ENCODE measurements at places on chromosomes 16 and 17. TPM values are rescaled to one million over a fixed set of nuclear protein-coding genes. Genes with fewer than 3 reads are reported as not detected.

The TBC1D3G gene
- total RNA-seq = not detected

The TP53TG3B gene
- not detected for total RNA-seq

The USP10 gene
- 85.1 TPM for total RNA-seq

The MRPL38 gene
- 37.9 TPM for total RNA-seq

The ATP2A3 gene
- total RNA-seq = 3.8 TPM

The TMEM238L gene
- not detected for total RNA-seq

The SYCE1L gene
- total RNA-seq = 2.8 TPM

The CRHR1 gene
- 16.6 TPM for total RNA-seq

The KRTAP4-4 gene
- not detected for total RNA-seq

The MYOCD gene
- total RNA-seq = under 0.01 TPM

The EPOP gene
- total RNA-seq = 0.94 TPM

The PRSS33 gene
- not detected for total RNA-seq

The SMPD3 gene
- 107 TPM for total RNA-seq

The SLC26A11 gene
- 14.7 TPM for total RNA-seq

The CACNG1 gene
- total RNA-seq = 0.63 TPM

The BAIAP3 gene
- total RNA-seq = 9.1 TPM

The TTLL6 gene
- not detected for total RNA-seq

The KRTAP3-2 gene
- not detected for total RNA-seq

The PPM1E gene
- 52.3 TPM for total RNA-seq

The CARHSP1 gene
- 247 TPM for total RNA-seq

The PRR15L gene
- not detected for total RNA-seq

The CHST6 gene
- 0.94 TPM for total RNA-seq

The MEIOB gene
- total RNA-seq = not detected

The CCL8 gene
- not detected for total RNA-seq

The TEKT3 gene
- 1.3 TPM for total RNA-seq

The ASIC2 gene
- 12.5 TPM for total RNA-seq

The MYH3 gene
- 1.9 TPM for total RNA-seq

The NPB gene
- 2.5 TPM for total RNA-seq

The RHBDF1 gene
- total RNA-seq = 1.6 TPM

The TNFRSF12A gene
- not detected for total RNA-seq

The SLC38A8 gene
- total RNA-seq = not detected

The KRT34 gene
- total RNA-seq = 0.94 TPM

The VAT1L gene
- total RNA-seq = 16.3 TPM

The VTN gene
- total RNA-seq = 0.63 TPM

The DRC3 gene
- 5.0 TPM for total RNA-seq

Data from parietal lobe (tissue), 2 donors.